HuH-7 (cell line): ENCODE measurements at places on chromosomes 11 and 22.

- DNase-seq: no peak
Observed at GRCh38 chr11:124638500-124638899, 15.8 kb downstream of the TBRG1 start.

DNA sequence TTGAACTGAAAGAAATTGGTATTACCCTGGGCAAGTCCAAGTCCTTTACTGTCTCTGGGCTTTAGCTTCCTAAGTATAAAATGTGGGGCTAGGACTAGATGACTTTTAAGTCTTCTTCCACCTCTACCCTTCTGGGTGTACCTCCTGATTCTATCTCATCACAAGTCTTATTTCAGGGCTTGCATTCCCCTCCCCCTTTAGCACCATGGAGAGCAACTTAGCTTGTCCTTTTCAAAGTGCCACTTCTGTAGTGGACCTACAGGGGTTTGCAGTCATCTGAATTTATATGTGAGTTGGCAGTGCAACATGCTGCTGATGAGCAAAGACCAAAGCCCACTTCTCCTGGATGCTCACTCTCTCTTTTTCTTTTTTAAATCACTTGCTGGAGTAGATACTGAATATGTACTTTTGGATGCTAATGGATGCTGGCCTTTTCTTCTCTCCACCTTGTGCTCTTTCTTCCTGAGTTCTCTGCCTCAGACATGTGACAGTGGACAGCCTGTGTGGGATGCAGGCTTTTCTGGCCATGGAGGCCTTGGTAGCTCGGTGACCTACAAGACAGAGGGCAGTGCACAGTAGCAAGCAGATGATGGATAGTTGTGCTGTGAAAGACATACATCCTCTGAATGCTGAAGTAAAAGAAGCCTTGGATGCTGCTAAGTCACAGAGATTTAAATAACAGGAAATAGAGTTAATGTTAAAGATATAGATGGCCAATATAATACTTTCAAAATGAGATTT, 185.0 kb downstream of the NELL1 start:
- no peak for DNase-seq

GRCh38 chr22:17845327-17845726, 71.1 kb upstream of the BID start:
- DNase-seq: no peak

DNA sequence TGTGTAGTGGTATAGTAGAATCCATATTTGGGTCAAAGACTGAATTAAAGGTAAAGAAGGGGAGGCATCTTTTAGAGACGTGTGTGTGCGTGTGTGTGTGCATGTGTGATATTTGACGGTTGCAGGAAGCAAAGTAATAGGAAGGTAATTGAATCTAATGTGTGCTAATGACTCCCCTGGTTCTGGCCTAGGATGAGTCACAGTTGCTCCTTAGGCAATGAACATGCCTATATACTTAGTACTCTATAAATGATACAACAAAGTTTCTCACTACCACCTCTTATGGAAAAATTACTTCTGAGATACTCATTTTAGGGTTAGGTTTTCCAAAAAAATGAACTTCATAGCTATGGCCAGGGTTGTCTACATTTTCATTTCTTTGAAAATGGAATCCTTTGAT, 409.6 kb downstream of the GUCY1A2 start:
- no peak for DNase-seq

- no peak for DNase-seq
Observed at GRCh38 chr22:29456211-29456671, 17.9 kb downstream of the RFPL1 start.

DNA sequence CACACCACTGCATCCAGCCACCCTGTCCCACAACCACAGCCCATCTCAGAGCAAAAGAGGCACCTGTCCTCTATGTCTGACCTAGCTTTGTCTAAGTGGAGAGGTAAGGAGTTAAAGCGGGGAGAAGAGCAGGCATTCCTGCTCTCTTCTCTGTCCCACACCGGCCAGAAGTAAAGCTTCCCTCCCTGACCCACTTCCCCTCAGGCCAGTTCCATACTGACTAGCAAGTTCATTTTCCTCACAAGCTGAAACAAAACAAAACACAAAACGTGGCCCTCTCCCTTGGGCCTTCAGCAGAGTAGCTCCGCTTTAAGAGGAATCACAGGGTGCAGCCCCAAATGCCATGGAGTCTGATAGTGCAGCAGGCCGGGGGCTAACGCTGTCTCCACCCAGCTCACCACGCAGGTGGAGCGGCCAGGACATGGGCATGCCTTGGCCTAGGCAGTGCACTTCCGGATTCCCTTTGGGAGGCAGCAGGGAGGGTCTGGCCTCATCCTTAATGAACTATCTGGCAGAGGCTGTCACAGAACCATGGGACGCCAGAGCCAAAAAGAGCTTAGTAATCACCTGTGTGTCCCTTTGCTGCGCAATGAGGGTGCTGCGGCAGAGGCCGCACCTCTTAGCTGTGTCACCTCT, 34.0 kb downstream of the FLI1 start:
- no peak for DNase-seq

- DNase-seq: no peak
Observed at GRCh38 chr11:16749666-16750065, 11.2 kb downstream of the C11orf58 start.

- no peak for DNase-seq
Observed at GRCh38 chr11:134562941-134563471, 151.0 kb upstream of the B3GAT1 start.

- no peak for DNase-seq
Observed at GRCh38 chr22:30564761-30565119, 9.7 kb downstream of the GAL3ST1 start.

DNA sequence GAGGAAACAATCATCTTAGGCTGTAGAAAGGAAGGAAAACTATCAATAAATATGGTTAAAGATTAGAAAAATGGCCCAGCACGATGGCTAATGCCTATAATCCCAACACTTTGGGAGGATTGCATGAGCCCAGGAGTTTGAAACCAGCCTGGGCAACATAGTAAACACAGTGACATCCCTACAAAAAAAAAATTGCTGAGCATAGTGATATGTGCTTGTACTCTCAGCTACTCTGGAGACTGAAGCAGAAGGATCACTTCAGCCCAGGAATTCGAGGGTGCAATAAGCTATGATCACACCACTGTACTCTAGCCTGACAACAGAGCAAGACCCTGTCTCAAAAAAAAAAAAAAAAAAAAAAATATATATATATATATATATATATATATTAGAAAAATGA, 54.9 kb downstream of the ARFGAP2 start:
- no peak for DNase-seq

- DNase-seq: no peak
Observed at GRCh38 chr22:23072911-23073491, 2.7 kb downstream of the GNAZ start.

- no peak for DNase-seq
Observed at GRCh38 chr11:46277313-46277621, 195 bp upstream of the CREB3L1 start.

- DNase-seq: no peak
Observed at GRCh38 chr11:82959987-82960778, 58.6 kb downstream of the DDIAS start.

DNA sequence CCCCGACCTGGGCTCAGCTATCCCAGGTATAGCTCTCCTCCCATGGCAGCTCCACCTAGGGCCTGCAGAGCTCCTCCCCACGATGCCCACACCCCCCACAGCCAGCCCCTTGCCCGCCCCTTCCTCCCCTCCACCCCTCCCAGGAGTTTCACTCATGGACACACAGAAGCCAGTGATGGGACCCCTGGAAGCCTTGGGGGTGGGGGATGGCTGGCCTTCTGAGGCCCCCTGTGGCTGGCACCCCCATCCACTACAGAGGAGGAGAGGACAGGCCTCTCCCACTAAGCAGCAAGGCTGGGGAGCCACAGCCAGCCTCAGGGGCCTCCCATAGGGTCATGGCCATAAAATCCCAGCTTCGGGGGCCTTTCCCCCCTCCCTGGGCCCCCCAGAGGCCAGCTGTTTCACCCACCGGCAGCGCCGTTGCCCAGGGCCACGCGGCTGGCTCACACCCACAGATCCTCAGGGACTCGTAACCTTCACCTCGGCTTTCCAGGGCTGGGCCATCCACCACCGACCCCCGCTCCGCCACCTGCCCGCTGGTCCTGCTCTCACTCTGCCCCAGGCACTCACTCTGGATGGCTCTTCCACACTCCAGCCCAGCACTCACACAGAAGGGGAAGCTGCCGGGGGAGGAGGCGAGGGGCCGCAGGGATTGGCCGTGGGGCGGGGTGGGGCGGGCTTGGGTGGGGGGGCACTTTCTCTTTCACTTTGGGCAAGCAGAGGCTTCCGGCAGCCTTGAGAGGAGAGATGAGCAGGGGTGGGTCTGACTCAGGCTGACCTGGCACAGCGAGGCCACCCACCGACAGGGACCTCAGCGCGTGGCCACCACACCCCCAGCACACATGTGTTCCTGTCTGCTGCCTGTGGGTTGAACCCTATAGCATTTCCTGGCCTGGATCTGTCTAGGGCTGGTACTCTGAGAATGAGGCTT, 2.2 kb downstream of the SLC25A22 start:
- DNase-seq: no peak

DNA sequence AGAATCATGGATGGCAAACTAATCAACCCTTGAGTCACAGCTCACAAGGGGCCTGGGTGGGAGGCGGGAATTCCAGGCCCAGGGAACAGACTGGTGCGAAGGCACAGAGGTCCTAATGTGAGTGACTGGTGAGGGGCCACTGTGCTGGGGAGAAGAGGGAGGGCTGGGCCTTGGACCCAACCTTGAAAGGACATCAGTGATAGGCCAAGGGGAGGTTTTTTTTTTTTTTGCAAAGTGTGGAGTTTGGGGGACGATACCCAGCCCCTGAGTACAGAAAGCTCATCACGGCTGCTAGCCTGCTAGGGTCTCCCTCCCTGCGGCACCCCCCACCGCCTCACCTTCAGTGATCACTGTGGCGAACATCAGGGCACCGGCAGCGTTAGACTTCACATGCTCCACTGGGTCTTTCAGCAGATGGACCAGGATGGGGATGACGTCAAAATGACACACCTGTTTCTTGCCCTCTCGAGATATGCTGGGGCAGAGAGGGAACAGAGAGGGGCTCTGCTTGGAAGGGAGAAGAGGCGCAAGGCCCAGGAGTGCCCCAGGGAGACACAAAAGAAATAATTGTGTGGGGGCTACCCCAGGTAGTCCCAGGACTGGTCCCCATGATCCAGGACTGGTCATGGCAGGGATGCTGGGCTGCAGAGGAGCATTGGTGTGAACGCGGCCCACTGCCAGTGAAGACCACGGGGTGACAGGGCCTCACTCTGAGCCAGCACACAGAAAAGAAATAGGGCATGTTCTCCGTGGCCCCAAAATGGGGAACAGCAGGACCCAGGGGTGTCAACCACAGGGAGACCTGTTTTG, 8.6 kb upstream of the GNAZ start:
- no peak for DNase-seq

- DNase-seq: no peak
Observed at GRCh38 chr11:91513734-91514133, 710.9 kb upstream of the FAT3 start.

GRCh38 chr11:113448316-113448677, 26.9 kb downstream of the DRD2 start:
- DNase-seq: no peak

DNA sequence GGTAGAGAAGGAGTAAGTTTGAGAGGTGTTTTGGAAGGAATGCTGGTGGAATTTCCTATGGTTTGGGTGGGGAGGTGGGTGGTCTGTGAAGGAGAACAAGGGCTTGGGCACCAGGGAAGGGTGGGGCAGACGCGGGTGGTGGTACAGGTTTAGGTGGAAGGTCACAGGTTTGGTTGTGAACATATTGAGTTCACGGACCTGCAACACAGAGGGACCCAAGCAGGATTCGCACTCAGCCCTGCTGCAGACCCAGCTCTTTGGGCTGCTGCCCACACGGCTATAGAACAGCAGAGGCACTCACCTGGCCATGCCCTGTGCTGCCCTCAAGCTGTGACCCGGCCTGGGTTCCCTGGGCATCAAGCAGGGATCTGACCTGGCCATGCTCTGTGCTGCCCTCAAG, 33.5 kb upstream of the EMID1 start:
- no peak for DNase-seq

DNA sequence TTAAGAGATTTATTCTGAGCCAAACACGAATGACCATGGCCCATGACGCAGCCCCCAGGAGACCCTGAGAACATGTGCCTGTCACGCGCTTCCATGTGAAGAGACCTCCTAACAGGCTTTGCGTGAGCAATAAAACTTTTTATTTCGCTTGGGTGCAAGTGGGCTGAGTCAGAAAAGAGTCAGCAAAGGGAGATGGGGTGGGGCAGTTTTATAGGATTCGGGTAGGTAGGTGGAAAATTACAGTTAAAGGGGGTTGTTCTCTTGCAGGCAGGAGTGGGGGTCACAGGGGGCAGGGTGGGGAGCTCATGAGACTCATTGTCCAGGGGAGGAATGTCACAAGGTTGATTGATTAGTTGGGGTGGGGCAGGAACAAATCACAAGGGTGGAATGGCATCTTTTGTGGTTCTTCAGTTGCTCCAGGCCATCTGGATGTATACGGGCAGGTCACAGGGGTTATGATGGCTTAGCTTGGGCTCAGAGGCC, 77.2 kb upstream of the FTH1 start:
- no peak for DNase-seq

GRCh38 chr11:69215216-69215615, 59.5 kb downstream of the SMIM38 start:
- DNase-seq: no peak

GRCh38 chr11:1356478-1356960, 33.2 kb upstream of the BRSK2 start:
- DNase-seq: no peak

GRCh38 chr11:111634981-111635705, 32.9 kb downstream of the SIK2 start:
- no peak for DNase-seq

- no peak for DNase-seq
Observed at GRCh38 chr11:79432138-79432537, 8.7 kb downstream of the TENM4 start.

DNA sequence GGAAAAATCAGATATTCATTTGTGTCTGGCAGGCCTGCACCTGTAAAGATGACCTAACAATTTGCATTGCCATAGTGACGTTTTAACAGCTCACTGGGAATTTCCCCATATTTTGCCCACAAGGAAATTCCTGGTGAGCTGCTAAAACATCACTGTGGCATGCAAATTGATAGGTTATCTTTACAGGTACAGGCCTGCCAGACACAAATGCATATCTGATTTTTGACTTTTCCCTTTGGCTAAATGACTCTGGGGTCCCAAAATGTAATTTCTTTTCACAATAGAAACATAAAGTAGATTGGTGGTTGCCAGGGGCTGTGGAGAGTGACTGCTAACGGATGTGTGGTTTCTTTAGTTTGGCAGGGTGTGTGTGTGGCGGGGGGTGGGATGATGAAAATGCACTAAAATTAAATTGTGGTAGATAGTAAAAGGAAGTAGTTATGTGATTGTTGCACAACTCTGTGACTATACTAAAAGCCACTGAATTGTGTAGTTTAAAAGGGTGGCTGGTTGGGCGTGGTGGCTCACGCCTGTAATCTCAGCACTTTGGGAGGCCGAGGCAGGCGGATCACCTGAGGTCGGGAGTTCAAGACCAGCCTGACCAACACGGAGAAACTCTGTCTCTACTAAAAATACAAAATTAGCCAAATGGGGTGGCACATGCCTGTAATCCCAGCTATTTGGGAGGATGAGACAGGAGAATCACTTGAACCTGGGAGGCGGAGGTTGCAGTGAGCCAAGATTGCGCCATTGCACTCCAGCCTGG, 18.5 kb upstream of the FEZ1 start:
- no peak for DNase-seq
